ENCODE measurements at places on chromosomes 3 and 15. TPM values are rescaled to one million over a fixed set of nuclear protein-coding genes. Genes with fewer than 3 reads are reported as not detected.

HIGD2B gene
- 0.32 TPM for total RNA-seq

TAGLN3 gene
- total RNA-seq, result not detected

SLC12A1 gene
- not detected for total RNA-seq

OSTN gene
- not detected for total RNA-seq

PDZRN3 gene
- 32.5 TPM for total RNA-seq
